ENCODE measurements at places on chromosomes 6 and 20.

- no peaks in the 10 kb centered on the region for H3K36me3 ChIP-seq
- no peak overlapping the region for H3K4me3 ChIP-seq
- H3K27ac ChIP-seq, result no peak overlapping the region
- no peaks in the 10 kb centered on the region for H3K27me3 ChIP-seq
Observed at GRCh38 chr6:165511807-165512206, 151.2 kb downstream of the PDE10A start.

DNA sequence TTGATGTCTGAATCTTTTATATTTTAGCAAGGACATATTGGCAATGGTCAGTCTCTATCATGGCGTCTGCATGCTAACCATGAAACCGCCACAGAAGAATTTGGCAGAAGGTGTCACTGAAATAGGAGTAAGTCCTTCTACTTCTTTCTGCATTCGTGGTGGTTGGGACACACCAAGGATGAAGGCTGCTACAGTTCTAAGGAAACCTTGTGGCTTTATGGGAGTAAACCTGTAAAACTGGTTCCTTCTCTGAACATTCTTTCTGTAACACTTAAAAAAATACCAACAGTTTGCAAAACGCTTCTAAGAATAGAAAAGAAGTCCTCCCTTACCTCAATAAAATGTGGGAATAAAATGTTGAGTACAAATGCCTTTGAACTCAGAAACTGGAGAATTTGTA lies 195.3 kb downstream of the SLC24A3 start:
- no peak for DNase-seq
- H3K4me3 ChIP-seq, result no peak overlapping the region
- no peaks in the 10 kb centered on the region for H3K27me3 ChIP-seq

DNA sequence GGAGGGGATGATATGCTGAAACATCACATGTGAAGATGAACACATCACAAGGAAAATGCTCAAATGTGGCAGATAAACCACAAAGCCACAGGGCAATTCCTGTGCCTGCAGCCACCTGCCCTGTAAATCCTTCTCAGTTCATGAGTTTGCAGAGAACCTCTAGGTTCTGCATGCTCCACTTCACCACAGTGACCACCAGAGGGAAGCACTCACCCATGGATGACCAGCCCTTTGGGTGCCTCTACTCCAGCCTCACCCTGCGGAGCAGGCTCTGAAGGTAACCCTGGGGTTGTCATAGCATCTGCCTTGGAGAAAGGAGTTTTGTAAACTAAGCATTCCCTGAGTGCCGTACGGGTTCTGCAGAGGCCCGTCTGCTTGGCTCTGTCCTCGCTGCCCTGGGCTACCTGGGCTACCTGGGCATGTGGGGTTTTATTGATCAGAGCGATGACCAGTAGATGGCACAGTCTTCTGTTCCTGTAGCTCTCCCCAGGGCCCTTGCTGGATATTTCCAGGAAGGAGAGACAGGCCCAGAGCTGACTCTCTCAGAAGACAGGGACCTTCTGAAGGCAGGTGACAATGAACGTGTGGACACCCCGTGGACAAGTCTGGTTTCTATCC lies 31.7 kb upstream of the CST1 start:
- no peak overlapping the region for H3K27ac ChIP-seq
- H3K4me3 ChIP-seq, result no peak overlapping the region
- H3K36me3 ChIP-seq, result no peaks in the 10 kb centered on the region

- no peaks in the 10 kb centered on the region for H3K27me3 ChIP-seq
- no peak overlapping the region for H3K27ac ChIP-seq
- H3K4me3 ChIP-seq, result no peak overlapping the region
- H3K36me3 ChIP-seq, result no peaks in the 10 kb centered on the region
- DNase-seq, result no peak
Observed at GRCh38 chr6:147774856-147775255, 266.4 kb downstream of the SAMD5 start.

DNA sequence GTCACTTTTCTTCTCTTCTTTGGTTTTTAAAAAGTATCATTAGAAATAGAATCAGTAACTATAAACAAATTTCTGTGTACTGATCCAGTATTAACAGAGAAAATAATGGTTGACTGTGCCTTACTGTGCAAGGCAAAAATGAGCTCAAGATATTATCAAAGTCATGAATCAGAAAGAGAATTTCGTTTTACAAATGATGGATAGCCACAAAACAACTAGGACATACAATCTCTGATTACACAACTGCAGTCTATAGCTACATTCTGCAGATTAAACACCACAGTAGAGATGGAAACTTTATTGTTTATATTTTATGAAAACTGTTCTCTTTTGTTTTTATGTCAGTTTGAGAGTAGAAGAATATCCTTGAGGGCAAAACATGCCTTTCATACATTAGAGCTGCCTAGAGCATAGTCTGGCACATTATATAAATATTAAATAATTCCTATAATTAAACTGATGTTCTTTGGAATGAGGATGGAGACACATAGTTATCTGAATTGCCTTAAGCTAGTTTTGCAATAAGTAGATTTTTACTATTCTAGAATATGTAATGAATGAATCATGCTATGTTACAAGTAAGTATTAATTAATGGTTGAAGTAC lies 333.1 kb downstream of the LAMA2 start:
- H3K4me1 ChIP-seq, result no peaks in the 10 kb centered on the region
- H3K4me3 ChIP-seq, result no peak overlapping the region
- no peak for DNase-seq
- no peaks in the 10 kb centered on the region for H3K27me3 ChIP-seq

- DNase-seq, result no peak
- peaks cover 26% of the 10 kb centered on the region for H3K27me3 ChIP-seq
- no peak overlapping the region for H3K4me3 ChIP-seq
- H3K4me1 ChIP-seq, result peaks cover 6% of the 10 kb centered on the region
- H3K36me3 ChIP-seq, result no peaks in the 10 kb centered on the region
- no peak overlapping the region for H3K27ac ChIP-seq
Observed at GRCh38 chr6:107542192-107542668, 52.3 kb downstream of the SOBP start.

Data from activated naive CD4-positive, alpha-beta T cell treated with anti-CD3 and anti-CD28 coated beads, Interleukin-2, amount 10 ng/mL, durations not matched to agents 7 days and 5 days (primary cell).